Fibroblast of skin of abdomen (primary cell): ENCODE measurements at places on chromosomes 3 and 15.

GRCh38 chr3:54962200-54962599 is 34.3 kb upstream of the LRTM1 start:
- DNase-seq = no peak

DNA sequence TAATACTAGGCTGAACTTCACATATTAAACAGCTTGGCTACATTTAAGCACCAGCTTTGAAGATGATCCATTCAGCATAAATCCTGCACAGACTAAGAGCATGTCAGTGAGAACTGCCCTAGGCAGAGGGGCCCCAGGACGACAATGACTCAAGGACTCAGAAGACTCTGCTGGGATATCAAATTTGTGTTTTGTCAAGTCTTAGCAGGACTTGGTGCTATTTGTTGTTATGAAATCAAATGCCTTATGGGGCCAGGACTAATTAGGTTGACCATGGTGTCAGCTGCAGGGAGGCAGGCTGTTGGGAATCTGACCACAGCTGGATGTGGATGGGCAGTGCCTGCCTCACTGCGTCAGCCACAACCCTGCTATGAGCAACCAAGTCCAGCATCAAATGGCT is 91.8 kb downstream of the RYR3 start:
- DNase-seq = no peak

DNA sequence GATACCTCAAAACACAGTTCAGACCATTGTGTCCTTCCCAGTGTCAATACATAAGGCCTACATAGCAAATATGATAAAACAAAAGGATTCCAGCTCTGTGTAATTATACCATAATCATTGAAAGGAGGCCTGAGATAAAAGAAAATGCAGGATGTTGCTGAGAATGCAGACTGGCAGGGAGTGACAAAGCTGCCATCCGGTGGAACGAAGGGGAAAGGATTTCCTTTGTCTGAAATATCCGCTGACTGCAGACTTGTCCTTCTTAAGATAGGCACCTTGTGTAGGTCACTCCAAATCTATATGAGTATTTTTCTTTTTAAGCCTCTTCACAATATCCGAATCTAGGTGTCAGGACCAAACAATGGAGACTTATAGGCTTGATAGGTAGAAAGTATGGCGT is 108.0 kb downstream of the KCNH8 start:
- no peak for DNase-seq

DNA sequence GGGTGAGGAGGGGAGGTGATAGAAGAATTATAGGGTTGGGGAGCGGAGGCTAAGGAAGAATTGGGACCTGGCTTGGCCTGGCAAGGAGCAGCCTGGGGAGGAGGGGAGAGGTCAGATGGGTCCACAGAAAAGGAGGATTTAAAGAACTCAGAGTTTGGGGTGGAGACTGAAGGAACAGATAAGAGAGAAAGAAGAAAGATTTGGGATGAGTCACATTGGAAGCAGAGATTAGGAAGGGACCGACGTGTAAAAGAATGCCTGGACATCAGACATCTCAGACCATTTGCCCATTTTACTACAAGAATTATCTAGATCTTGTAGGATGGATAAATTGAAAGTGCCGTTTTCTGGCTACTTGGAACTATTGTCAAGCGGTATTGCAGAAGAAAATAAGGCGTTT is 10.4 kb downstream of the TCAIM start:
- DNase-seq = no peak

DNA sequence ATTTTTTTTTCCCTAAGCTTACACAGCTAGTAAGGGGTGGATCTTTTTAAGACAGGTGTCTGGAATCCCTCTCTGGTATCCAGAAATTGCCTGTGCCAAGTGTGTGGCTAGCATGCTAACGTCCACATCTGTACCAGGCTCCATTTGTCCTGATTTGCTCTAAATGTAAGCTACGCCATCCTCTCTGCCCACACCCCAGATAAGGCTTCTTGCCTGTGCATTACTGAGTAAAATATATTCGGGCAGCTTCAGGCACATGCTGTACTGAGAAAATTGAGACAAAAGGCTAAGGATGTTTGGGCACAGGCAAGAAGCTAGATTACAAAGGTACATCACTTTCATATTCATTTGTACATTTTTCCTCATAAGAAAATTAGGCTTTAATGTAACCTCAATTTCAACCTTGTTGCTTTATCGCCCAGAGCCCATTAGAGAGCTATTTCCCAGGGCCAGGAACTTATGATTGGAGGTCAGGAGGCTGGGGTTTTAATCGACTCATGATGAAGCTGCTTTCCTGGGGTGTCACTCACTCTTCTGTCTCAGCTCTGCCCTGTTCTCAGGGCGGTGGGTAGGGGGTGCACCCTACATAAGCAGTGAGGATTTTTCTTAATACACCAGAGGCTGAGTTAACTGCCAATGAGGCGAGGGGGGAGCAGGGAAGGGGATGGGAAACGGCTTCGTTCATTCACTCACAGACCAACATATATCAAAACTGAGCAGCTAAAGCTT is 106.3 kb downstream of the RORA start:
- no peak for DNase-seq

DNA sequence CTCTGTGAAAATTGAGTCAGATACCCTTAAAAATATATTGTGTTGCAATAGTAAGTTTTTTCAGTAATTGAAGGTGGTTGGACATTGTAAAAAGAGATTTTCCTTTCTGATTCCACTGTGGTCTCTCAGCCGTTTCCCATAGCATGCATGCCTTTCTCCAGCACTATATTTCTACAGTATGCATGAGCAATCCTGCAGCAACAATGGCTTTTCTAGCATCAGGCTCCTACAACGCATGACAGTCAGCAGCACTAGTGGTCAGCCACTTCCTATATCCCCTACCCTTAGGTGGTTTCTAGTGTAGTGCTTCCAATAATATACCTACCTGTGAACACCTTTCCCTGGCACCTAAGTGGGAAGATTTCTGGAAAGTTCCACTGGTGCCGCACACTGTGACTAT is 55.4 kb upstream of the SNRPN start:
- no peak for DNase-seq

- peak; percentile 70 for DNase-seq
Measured at GRCh38 chr15:27353856-27354255, 382.9 kb downstream of the GABRG3 start.

DNA sequence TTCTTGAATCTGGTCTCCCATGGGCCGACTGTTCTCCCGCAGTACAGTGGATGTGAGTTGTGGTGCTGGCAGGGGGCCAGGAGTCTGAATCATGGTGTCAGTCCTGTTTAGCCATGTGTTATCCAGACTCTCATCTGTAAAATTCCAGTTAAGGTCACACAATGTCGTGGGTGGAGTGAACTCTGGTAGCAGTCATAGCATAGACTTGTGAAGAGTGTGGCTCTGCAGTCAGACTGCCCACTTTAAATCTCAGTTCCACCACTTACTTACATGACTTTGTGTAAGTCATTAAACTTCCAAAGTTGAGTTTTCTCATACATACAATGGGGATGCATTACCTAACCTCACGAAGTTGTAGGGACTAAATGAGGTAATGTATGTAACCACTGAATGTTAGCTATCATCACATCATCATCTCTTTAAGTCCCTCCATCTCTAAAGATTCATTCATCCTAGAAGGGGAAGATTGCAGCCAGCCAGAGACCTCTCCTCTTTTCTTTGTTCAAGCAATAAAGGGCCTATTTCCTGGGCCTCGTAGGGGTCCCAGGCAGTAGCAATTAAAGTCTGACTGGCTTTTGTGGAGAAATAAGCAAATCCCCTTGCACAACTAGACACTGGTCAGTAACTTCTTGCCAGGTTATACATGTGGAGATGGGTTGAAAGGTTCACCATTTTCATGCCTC is 93.9 kb downstream of the PCCB start:
- DNase-seq = peak; percentile 94

DNA sequence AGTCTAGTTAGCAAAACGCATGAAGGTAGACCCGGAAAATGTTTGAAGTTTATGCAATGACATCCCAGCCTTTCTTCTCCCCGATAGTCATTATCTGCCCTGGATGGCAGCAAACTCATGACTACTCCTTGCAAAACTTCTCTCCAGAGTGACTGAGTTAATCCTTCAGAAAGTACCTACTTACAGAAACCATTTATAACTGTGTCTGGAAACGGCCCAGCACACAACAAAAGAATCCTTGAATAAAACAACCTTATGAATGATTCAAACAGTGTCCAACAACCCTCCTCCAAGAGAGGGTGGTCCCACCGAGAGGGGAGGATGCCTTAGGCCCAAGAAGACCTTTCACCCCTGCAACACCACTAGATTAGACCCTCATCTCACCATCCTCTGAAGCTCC is 14.2 kb downstream of the ST8SIA2 start:
- DNase-seq = no peak

DNA sequence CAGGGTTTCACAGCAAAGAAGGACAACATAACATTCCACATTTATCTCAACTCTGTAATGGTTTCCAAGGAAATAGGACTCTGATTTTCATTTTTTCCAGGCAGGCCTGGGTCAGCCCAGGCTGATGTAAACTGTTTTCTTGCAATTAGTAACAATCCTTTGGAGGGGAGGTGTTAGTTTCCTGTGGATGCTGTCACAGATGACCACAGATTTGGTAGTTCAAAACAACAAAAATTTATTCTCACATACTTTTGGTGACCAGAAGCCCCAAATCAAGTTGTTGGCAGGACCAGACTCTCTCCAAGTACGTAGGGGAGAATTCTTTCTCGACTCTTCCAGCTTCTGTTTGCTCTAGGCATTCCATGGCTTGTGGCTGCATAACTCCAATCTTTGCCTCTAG is 88.0 kb downstream of the EDEM1 start:
- DNase-seq = peak; percentile 93

GRCh38 chr3:156160647-156161046 is 40.3 kb downstream of the KCNAB1 start:
- no peak for DNase-seq
